ENCODE measurements at places on chromosomes 7 and 10. TPM values are rescaled to one million over a fixed set of nuclear protein-coding genes. Genes with fewer than 3 reads are reported as not detected.

- no peak for DNase-seq
These were observed 115.9 kb upstream of the MEOX2 start for GRCh38 chr7:15802425-15802824.

- no peak for DNase-seq
These were observed 7.9 kb downstream of the FAM13C start for GRCh38 chr10:59354434-59354833.

DNA sequence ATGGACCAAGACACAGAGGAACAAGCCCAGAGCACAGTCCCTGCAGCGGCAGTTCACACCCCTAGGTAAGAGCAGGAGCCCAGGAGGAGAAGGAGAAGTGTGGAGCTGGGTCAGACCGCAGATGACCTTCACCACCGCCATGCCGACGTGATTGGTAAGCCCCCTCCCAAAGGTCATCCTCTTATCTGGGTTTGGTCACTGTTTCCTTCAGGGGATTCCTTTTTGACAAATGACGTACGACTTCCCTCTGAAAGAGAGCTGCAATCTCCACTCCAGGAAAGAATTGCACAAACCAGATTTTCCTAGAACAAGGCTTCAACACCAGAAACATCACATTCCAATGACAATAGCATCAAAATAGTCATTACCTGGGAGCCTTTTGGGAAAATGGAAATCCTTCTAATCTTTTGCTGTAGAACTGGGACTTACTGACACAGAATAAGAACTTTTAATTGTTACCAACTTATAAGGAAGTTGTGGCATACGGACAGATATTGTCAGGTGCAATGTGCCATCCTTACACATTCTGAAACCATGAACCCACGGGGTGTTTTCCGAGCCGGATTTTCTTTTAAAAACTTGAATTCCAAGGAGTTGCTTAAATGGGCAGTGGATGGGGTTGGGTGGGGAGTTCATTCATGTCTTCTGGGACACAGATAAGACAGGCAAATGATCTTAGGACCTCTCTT is 20.8 kb upstream of the ADAM12 start:
- no peak for DNase-seq

DNA sequence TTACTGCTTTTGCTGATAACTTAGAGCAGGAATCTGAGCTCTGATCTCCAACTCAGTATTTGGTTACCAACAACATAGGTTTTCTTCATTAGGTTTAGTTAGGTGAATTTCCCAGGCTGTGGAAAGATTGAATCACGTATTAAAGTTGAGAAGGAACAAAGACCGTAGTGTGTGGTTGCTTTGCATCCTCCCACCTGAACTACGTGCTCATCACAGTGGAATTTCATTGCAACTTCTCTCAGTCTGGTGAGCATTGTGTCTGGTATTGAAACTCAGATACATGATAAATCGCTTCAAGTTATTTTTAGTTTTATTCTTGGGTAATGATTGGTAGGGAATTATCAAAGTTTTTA is 139.4 kb upstream of the AKR1E2 start:
- DNase-seq, result no peak

The DLX5 gene
- not detected for total RNA-seq

Data from right cardiac atrium (tissue), 5 donors.